ENCODE measurements at places on chromosomes 5 and 9. TPM values are rescaled to one million over a fixed set of nuclear protein-coding genes. Genes with fewer than 3 reads are reported as not detected.

- no peak for DNase-seq
Observed at GRCh38 chr5:54309276-54309675, 1.1 kb downstream of the ARL15 start.

The GLRA1 gene
- not detected for total RNA-seq

DNA sequence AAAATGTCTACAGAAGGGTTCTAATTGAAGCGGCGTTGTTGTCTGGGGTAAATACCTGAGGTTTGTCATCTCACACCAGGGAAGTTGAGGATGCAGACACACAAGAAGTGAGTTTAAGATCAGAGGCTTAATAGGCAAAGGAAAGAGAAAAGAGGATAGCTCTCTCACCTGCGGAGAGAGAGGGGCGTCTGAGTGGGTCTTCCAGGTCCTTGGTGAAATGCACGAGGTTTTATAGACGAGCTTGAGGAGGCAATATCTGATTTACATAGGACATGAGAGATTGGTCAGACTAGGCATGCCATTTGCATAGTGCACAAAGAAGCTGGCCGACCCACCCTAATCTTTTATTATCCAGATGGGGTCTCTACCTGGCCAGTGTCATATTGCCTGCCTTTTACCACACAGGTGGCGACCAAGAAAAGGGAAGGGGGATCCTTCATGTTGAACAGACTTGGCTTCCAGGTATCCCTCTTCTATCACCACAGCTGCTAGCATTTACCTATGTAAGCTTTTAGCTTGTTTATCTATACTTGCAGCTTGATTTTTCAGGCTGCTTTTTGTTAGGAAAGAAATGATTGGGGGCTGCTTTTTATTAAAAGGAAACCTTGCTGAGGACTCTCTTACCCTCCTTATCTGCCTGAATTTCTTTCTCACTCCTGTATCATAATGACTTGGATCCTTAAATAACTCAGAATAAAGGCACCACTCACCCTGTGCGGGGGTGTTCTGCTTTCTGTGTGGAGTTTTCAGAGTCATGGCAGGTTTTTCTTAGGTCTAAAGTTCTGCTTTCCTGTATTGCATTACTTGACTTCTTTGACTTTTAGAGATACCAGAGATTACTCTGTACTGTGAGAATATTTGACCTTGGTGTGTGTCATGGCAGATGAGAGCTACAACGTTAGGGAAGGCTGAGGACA lies 9.4 kb upstream of the GLT6D1 start:
- no peak for DNase-seq

- DNase-seq = no peak
Observed at GRCh38 chr9:71191708-71192107, 70.3 kb upstream of the TRPM3 start.

GRCh38 chr9:2872250-2872930 lies 28.5 kb upstream of the PUM3 start:
- DNase-seq = no peak

The ZNF608 gene
- total RNA-seq = 18.2 TPM

GRCh38 chr9:22413884-22414283 lies 32.7 kb upstream of the DMRTA1 start:
- DNase-seq = no peak

DNA sequence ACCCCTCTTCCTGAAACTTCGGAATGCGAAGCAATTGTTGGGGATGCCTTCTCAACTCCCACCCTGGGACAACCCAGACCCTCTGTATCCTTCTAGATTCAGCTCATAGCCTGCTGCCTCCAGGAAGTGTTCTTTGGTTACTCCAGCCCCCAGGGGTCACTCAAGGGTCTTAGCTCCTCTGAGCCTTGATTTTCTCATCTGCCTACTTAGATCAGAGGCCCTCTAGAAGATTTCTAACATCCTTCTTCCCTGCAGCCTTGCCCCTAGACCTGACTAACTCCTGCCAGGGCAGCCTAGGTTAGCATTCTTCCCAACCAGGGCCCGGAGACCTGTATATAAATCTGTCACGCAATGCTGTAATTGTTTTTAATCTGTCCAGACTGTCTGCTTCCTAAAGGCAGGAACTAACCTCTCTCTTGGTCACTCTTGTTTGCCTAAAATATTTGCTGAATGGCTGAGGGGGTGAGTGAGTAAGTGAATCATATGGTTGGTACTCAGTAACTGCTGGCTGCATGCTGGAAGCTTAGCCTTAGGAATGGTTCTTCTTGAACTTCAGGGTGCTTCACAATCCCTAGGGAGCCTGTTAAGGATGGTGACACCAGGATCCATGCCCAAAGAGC lies 8.2 kb downstream of the GALNT10 start:
- DNase-seq = no peak

DNA sequence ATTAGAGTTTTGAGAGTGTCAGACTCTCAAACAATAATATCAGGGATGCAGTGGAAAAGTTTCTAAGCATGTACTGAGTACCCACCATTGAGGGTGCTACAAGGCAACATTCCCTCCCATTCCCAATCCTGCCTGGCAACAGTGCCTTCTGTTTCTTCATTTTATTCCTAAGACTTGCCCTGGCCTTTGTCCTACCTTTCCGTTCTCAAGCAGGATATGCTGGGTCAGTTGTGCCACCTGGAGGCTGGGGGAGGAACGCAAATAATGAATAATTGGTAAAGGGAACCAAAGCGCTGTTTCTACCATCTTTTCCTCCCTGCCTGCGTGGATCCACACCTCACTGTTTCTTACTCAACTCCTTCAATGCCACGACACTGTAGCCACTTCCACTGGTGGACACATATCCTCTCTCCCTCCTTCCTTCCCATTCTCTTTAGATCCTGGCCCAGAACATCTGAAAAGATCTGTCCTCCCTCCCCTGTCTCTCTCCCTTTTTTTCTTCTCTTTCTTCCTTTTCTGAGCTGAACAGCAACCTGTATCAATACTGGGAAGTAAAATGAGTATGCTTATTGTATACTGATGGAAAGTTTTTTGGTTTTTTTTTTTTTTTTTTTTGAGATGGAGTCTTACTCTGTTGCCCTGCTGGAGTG lies 149.5 kb downstream of the C9orf152 start:
- DNase-seq = peak; percentile 39

The CARD6 gene
- 6.4 TPM for total RNA-seq
